ENCODE measurements at places on chromosomes 16 and 17.

DNA sequence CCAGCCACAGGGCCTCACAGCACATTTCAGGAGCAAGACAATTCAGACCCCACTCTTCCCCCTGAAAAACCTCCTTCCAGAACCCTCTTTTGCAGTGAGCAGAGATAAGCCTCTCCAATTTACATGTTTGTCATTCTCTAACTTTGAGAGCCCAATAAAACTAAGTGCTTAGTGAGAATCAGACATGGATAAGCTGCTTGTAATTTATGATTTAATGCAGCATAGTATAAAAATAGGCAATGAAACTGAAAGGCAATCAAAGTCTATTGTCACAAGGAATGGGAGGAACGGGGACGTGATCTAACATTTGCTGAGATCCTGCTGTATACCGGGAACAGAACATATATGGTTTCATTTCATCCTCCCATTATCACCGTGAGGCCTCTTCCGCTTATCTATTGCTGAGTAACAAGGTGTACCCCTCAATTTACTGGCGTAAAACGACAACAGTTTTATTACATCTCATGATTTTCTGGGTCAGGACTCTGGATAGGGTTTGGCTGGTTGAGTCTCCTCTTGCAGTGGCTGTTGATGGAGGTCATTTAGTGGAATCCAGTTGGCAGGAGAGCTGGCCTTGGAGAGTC lies 597.4 kb downstream of the MAF start:
- no peak for DNase-seq

- no peak for DNase-seq
These were observed 55.8 kb downstream of the BPTF start for GRCh38 chr17:67881083-67881482.

GRCh38 chr17:63399856-63400255 lies 46.2 kb downstream of the CYB561 start:
- DNase-seq, result no peak

- DNase-seq, result peak; percentile 63
These were observed 9.0 kb downstream of the CBFA2T3 start for GRCh38 chr16:88967830-88968588.

GRCh38 chr17:77356690-77357201 lies 216.0 kb downstream of the SEC14L1 start:
- no peak for DNase-seq

DNA sequence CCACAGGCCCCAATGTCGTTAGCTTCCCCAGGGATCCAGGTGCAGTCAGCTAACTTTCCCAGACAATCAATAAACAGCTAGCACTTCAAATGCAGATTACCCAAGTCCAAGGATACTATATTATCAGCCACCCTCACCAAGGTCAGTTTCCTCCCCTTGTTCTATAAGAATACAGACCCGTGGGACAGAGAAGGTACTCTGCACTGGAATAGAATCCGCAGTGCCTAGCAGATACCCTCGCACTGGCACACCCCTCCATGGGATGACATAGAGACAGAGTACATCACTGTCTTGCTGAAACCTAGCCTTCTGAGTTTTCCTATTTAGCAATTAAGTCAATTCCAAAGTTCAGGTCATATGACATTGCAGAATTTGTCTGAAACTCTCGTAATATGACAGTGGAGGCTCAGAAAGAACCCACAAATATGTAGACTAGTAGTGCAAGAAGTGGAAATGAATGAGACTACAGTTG lies 40.0 kb upstream of the ABCA10 start:
- no peak for DNase-seq

DNA sequence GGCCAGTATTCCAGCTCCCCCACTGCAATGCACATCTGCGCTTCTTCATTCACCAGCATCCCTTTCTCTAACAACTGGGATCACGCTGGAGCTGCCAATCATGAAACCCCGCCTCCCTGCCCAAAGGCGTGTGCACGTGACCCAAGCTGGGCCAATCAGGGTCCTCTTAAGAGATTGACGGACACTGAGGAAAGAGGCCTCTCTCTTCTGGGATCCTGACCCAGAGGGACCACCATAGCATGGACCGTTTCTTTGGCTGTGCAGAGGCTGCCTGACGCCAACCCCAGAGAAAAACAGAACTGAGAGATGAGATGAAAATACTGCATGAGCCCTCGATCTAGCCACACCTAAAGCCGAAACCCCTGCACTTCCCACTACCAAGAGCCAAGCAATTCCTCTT lies 32.0 kb downstream of the COTL1 start:
- DNase-seq, result no peak

DNA sequence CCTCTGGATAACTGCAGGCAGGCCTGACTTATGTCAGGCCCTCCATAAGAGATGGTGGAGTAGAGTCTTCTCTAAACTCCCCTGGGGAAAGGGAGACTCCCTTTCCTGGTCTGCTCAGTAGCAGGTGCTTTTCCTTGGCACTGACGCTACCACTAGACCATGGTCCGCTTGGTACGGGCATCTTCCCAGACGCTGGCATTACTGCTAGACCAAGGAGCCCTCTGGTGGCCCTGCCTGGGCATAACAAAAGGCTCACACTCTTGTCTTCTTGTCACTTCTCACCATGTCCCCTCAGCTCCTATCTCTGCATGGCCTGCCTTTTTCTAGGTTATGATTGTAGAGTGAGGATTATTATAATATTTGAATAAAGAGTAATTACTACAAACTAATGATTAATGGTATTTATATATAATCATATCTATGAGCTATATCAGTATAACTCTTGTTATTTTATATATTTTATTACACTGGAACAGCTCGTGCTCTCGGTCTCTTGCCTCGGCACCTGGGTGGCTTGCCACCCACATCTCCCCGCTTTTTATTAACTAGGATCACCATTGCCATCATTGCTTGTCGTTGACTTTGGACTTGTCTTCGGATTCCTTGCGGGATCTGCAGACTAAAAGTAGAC lies 59.8 kb upstream of the ARL4D start:
- no peak for DNase-seq

DNA sequence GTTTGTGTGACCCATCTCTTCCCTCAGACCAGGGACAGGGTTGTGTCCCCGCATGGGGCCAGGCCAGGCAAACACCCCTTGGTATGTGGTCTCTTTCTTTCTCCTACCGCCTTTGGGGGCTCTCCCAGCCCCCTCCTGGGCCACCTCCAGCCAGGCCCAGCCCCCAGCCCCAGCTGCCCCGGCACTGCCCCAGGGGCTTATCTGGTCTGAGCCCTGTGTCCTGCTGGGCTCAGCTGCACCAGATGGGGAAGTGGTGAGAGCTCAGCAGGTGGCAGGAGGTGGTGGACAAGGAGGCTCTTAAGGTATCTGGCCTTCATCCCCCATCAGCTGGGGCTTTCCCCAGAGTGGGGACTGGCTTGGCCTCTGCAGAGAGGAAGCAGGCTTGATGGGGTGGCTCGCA lies 8.7 kb downstream of the ADAM11 start:
- DNase-seq, result no peak

DNA sequence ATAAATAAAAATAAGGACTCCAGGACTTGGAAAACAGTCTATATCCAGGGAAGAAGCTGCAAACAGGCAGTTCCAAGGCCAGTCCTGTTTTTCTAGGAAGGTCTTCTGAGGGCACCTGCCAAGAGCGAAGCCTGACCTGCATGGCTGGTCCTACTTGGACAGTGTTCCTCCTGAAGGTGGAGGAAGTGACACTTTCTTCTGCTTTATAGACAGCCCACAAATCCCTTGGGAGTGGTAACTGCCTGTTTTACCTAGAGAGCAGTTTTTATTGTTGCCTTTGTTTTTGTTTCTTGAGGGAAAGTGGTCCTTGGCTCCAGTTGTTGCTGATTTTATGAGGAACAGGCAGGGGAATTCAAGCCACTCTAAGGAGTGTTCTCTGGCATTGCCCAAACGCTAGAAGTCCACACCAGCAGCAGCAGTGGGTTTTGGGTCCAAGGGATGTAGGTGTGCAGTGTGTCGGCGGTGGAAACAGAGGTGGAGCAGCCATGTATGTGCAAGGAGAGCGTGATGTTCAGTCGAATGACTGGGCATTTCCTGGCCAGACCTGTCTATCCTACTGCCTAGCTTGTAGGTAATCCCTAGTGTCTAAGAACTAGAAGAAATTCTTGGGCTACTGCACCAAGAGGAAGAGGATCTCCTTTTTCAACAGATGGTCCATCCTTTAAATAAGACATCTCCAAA lies 35.3 kb downstream of the LDHD start:
- DNase-seq, result no peak

Measured in GM12864 (cell line).